ENCODE measurements at places on chromosomes 5 and 9.

DNA sequence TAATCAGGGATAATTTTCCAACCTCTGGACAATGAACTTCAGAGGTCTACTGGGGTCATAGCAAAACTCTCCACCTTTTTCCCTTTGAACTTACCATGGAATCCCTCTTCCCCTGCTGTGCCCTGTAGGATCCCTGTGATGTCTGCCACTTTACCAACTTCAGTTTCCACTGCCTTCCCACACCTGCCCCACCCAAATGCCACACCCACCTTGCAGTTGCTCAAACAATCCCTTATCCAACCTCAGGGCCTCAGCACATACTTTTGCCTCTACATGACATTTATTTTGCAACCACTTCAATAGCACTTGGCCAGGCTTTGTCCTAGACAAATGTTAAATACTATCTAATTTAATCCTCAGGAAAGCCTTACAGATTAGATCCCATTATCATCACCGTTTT is 463.7 kb upstream of the WWC1 start:
- no peak for DNase-seq

DNA sequence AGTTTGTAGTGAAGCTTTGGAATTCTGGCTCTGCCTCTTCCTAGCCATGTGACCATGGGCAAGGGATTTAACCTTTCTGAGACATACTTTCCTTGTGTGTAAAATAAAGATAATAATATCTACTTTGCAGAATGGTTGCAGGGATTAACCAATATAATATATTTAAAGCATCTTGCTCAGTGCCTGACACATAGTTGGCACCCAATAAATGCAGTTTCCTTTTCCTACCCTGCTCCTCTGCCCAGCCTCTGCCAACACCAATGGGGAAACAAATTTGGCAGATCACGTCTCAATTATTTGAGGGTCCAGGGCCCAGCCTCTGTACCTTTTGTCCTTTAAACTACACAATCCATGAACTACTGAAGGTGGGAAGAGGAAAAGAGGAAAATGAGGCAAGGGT is 91.1 kb downstream of the NRG2 start:
- DNase-seq = no peak

DNA sequence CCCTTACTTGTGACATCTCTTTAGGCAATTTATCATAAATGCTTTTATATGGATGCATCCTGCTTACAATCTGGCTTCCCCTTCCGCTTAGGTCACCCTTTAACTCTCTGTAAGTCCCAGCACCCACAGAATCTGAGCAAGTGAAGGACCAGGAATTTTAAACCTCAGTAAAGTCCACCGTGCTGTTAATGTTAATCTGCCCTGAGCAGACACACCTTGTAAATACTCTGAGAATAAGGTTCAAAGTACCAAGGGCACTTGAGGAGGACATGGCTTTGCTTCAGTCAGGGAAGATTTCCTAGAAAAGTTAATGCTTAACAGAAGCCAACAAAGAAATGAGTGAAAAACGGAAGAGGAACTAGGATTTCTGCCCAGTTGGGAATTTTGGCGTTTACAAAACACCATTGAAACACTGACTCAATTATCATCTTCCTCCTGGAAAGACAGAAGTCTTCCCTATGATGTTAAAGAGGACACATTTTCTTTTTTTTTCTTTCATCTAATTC is 26.4 kb upstream of the TTC39B start:
- DNase-seq = no peak

GRCh38 chr9:32839013-32839885 is 55.9 kb downstream of the TMEM215 start:
- DNase-seq = no peak

DNA sequence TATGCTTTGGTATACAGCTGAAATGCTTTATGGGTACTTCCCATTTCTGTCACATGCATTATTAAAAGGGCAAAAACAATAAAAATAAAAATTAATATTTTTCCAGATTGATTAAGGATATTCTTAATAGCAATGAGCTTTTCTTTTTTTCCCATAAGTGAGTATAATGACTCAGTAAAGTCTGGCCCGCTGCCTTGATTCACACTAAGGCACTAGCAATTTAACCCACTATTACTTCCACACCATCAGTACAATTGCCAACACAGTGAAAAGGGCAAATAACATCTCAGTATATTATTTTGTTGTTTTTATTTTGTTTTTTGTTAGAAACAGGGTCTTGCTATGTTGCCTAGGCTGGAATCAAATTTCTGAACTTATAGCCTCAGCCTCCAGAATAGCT is 150.1 kb downstream of the RNF180 start:
- no peak for DNase-seq

- DNase-seq = no peak
Observed at GRCh38 chr5:68398146-68398812, 182.7 kb downstream of the PIK3R1 start.

GRCh38 chr9:133455936-133456335 is 3.8 kb upstream of the CACFD1 start:
- no peak for DNase-seq

- DNase-seq = no peak
Observed at GRCh38 chr5:141491323-141492167, 2.7 kb downstream of the PCDHGC5 start.

Data from stimulated activated CD4-positive, alpha-beta T cell treated with anti-CD3 and anti-CD28 coated beads, Interleukin-2, amount 100 ng/mL, for 48 hours (primary cell).